Stimulated activated CD4-positive, alpha-beta T cell treated with anti-CD3 and anti-CD28 coated beads, Interleukin-12 subunit alpha, Interleukin-12 subunit beta, amount 100 ng/mL, for 4 hours (primary cell): ENCODE measurements at places on chromosomes 3 and 15.

- DNase-seq: no peak
These were observed 121.6 kb upstream of the AADACL2 start for GRCh38 chr3:151612115-151612514.

- DNase-seq: no peak
These were observed 343.9 kb downstream of the ARRDC4 start for GRCh38 chr15:98304371-98304770.

- no peak for DNase-seq
These were observed 76.8 kb downstream of the ZPLD1 start for GRCh38 chr3:102511639-102512038.

DNA sequence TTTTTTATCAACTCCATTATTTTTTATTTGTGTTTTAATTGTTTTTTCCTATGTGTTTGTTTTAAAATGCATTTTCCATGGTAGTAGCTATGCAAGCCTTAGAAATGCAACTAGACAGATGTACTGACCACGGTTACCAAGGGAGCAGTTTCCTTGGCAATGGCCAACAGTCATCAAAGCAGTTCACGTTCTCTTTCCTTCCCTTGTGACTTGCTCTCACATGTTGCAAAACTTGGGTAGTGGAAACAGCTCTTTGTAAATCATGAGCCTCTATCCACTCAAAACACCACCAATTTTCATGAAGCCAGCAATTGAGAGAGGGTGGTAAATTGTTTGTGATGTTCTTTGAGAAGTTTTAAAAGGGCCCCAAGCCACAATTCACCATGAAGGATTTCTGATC, 499.4 kb upstream of the MDFIC2 start:
- DNase-seq: no peak

- no peak for DNase-seq
These were observed 7.4 kb downstream of the POC1A start for GRCh38 chr3:52146811-52147210.

DNA sequence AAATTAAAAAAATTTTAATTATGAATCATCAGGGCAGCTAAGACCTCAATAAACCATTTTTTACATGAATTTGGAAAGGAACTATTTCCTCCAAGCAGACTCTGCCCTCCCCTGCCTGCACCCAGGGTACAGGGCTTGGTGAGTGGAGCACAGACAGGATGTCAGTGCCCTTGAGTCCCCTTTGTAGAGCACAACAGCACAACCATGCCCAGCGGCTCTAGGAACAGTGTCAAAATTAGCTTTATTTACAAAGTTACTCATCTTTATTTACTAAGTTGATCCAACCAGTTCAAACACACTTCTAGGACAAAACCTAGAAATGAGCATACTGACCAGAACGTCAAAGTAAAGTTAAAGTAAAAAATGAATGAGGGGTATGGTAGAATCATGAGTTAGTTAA, 90.6 kb upstream of the TSC22D2 start:
- DNase-seq: no peak

DNA sequence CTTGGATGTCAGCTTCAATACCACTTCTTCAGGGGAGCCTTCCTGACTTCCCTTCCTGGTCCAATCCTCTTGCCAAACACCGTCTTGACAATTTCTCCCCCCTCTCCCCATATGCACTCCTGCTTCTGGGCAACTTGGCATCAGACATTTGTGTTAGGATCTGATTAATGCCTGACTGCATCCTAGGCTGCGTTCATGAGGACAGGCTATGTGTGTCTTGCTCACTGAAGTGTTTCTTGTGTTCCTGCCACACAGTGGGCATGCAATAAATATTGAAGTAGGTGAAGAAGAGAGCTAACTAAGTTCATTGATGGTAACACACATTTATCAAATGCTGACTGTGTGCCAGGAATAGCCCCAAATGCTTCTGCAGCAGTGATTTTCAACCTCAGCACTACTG, 36.4 kb upstream of the WNT5A start:
- DNase-seq: no peak

DNA sequence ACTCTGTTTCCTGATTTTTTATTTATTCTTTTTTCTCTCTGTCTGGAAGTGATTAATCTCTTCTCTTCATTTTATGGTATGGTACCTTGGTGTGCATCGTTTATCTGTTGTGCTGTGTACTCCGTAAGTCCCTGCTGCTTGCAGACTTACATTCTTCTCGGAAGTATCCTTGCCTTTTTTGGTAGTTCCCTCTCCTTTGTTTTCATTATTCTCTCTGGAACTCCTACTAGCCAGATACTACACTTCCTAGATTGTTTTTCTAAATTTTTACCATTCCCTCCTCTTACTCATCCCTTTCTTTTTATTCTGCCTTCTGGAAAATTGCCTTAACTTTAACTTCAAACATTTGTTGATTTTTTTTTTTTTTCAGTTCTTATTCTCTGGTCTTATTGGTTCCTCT, 27.2 kb downstream of the PIK3CA start:
- DNase-seq: no peak

GRCh38 chr3:35757991-35758757, 118.8 kb downstream of the ARPP21 start:
- DNase-seq: no peak

DNA sequence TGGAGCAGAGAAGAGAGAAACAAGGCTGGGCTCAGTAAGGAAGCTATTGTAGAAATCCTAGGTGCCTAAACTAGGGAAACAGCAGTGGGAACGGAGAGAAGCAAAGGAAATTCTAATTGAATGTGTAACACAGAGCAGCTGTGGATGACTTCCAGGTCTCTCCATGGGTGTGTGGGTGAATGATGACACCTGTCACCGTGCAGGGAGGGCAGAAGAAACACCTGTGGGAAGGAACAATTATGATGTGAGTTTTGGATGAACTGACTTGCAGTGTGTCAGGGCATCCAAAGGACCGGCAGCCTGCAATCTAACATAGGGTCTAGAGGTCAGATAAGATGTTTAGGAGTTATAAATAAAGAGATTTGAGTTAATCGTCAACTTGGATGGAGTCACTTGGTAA, 144.2 kb downstream of the RYR3 start:
- no peak for DNase-seq

GRCh38 chr3:128166971-128167453, 13.7 kb downstream of the EEFSEC start:
- no peak for DNase-seq

DNA sequence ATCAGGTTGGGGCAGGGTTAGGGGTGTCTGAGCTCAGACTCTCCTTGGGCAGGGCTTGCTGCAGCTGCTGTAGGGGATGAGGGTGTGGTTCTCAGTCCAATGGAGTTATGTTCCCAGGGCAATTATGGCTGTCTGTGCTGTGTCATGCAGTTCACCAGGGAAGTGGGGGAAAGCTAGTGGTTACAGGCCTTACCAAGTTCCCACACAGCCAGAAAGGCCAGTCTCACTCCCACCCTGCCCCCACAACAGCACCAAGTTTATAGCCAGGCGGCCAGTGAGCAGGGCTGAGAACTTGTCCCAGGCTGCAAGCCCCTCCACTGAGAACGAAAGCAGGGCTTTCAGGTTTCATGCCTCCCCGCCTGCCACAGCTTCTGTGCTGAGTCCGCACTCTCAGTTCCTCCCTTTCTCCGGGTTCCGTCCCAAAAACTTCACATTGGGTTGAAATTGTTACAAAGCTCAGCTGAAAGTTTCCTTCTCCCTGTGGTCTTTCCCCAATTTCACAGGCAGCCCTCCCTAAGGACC, 19.6 kb upstream of the CPOX start:
- no peak for DNase-seq

GRCh38 chr3:136535906-136536305, 216.3 kb downstream of the STAG1 start:
- no peak for DNase-seq

DNA sequence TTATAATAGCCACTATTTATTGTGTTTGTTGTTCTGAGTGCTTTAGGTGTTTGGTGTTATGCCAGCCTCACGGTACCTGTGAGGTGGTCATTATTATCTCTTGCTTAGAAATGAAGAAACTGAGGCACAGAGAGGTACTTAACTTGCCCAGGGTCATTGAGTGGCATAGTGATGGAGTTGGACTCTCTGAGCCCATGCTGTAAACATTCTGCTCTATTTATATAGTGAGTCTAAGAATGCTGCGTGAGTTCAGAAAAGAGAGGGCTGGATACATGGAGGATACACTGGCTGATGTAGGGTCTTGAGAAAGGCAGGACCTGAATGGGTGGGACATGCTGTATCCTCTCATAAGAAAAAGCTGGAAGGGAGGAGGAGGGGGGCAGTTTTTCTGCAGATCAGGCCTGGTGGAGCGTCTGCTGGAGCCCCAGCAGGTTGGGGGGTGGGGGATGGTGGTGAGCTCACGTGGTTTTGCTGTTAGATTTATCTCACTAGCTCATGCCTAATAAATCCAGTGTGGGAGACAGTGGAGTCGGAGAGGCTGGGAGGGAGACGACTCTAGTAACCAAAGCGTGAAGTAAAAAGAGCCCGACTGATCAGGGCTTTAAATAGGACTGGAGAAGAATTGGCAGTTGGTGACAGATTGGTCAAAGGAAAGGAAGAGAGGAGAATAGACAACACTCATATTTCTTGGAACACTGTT, 16.0 kb downstream of the MED12L start:
- no peak for DNase-seq

GRCh38 chr3:127233371-127233770, 40.4 kb downstream of the PRR23E start:
- DNase-seq: no peak

GRCh38 chr15:42511007-42511391, 15.6 kb downstream of the SNAP23 start:
- DNase-seq: no peak

DNA sequence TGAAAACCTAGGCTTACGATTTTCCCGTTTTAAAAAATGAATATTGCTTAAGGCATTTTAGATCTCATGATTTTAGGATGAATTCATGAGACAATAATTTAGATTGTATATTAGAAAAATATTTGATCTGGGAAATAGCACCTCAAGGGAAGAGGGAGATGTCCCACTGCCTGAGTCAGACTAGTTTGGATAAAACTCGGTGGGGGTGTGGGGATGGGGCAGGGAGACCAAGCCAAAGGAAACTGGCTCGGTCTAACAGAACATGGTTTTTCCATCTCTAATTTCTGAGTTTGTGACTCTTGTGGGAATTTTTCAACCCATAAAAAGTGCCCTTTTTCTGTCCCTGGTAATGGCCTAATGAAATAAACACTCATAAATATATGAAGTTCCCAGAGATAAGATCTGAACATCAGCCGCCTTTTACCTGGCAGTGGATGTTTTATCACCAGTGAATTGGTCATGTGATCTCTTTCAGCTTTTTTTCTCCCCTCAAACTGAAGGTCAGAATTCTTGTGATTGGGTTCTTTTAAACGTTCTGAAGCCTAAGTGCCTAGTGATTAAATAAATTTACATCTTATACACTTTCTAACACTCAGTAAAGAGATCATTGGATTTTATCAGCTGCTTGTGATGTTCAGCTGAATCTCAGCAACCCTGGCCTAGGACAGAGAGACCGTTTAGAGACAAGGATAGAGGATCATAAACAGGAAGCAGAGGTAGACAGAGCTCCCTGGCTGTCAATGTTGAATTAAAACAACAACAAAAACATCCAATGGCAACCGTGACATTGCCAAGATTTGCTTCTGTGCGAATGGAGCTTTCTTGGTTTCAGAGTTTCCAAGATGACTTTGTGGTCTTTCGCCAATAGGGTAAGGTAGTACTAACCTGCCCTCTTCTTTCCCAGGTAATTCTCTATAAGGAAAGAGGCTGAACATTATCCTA, 1038.2 kb downstream of the MCTP2 start:
- no peak for DNase-seq

- no peak for DNase-seq
These were observed 68.7 kb upstream of the ACP3 start for GRCh38 chr3:132248490-132248889.

DNA sequence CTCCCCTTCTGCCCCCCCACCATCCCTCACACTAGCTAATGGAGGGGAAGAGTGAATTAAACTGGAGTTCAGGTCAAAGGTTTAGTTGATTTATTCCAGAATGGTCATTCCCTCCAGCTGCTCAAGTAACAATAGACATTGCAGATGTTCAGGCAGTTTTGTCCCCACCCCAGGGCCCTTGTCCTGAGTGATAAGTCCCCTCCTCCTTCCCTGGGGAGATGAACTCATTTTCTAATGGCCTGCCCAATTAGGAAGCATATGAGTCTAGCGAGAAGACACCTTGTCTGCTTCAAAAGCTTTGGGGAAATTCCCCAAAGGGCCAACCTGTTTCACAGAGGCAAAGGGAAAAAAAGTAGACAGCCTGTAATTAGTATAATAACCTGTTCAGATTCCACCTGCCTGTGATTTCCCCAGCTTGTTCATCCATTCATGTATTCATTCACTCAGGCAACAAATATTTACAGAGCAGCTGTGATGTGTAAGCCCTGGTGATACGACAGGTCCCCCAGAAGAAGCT, 165.3 kb downstream of the SHQ1 start:
- DNase-seq: no peak
